ENCODE measurements at places on chromosomes 6 and 20.

DNA sequence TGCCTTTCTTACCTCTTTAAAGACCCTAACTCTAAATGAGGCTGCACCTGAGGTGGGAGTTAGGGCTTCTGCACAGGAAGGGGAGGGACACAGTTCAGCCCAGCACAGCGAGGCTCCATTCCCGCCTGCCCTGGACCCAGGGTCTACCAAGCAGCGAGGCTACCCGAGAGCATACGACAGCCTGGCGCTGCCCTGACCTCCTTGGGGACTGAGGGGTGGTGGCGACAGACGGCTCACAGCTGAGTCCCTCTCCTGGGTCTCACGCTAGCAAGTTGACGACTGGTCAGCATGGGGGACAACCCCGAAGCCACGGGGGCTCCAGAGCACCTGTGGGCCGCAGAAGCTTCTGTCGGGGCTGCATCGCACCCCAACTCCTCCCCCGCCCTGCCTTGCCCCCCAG lies 24.4 kb downstream of the SLC17A9 start:
- no peak for DNase-seq

DNA sequence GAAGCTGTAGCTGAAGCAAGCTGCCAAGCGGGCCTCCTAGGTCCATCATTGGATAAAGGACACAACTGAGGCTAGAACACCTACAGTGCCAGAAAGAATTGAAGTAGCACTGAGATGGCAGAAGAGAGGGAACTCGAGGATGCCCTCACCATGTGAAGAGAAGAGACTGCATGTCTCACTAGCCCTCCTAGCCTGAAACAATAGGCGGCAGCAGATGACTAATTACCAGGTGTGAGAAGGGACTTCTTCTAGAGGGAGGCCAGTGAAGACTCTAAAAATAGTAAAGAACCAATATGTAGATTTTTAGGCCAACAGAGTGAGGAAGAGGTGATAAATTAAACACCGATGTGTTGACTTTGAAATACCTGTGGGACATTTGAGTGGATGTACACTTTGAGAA lies 50.3 kb downstream of the LGSN start:
- no peak for DNase-seq

- no peak for DNase-seq
Observed at GRCh38 chr20:15616626-15617025, 956.6 kb downstream of the KIF16B start.

DNA sequence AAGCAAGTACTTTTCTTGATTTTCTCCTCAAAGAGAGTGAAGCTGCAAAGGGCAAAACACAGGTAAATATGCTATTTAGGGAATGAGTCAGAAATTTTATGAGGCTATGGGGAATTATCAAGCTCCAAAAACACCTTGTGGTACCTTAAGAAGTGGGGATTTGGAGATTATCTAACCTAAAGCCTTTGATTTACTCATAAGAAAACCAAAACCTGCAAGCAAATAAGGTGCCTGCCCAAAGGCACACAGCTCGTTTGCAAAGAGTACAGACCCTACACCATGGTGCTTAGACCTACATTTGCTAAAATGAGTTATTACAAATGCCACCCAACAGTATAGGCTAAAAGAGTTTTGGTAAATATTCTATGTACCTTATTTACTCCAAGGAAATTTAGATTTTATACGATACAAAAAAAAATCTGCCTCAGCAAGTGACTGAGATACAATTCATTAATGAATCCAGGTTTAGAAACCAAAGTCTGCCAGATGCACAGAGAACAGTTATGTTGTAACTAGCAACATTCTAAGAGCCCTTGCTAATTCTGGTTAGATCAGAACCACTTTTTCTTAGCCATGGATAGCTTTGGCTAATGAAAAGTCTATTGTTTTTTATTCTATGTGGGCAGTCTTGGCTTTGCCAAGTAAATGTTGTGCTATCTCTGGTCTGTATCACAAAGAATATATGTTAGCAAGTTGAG lies 101.5 kb downstream of the KHDC1L start:
- no peak for DNase-seq

DNA sequence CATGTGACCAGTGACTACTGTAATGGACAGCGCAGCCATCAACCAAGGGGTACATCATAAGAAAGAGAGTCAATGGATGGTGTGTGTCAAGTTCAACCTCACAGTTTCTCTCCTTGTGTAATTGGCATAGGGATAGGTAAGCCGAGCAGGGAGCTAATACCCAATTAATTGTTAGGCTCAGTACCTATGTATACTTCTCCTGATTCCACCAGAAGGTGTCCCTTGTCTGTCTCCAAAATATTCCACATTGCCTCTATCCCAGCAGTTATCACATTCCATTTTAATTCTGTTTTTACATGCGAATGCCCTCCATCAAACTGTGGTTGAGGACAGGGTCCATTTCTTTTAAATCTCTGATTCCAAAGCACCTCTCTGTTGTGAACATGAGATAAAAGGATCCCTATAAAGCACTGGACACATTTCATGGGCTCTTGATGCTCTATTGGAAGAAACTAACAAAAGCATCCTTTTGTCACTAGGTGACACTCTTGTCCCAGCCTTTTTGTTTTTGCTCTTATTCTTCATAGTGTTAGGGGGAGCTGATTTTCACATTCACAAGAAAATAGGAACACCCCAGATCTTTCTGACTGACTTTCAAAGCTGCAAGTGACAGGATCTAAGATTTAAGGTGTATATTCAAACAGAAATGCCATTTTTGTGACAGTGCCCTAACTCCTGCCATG lies 38.9 kb downstream of the FBXO9 start:
- no peak for DNase-seq

- no peak for DNase-seq
Observed at GRCh38 chr20:14489544-14489943, 152.1 kb upstream of the FLRT3 start.

DNA sequence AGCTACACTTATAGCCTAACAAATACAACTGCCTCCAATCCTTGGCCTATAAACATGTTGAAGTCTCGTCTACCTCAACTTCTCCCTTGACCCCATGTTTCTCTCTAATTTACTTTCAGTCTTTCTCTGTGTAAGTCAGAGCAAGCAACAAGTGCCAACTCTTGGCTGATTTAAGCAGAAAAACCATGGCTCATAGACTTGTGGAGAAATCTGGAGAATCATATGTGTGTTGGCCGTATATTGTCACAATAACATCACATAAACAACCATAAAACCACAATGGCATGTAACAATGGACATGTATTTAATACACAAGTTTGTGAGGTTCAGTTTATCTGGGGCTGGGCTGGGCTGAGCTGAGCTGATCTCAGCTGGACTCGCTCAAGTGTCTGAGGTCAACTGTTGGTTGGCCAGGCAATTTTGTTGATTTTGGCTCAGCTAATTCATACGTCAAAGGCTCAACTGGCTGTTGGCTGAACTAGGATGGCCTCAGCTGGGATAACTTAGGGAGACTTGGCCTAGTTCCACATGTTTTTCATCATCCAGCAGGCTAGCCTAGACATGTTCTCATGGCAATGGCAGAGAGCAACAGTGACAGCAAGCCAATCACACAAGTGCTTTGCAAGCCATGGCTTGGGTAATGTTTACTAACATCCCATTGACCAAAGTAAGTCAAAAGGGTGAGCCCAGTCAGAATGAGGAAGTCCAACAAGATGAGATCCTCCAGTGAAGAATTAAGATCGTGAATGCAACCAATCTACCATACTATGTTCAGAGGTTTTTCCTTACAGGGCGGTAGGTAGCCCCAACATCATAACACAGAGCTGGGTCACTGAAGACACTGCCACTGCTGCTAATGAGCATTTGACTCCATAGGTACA lies 12.9 kb upstream of the TBC1D22B start:
- DNase-seq = no peak

DNA sequence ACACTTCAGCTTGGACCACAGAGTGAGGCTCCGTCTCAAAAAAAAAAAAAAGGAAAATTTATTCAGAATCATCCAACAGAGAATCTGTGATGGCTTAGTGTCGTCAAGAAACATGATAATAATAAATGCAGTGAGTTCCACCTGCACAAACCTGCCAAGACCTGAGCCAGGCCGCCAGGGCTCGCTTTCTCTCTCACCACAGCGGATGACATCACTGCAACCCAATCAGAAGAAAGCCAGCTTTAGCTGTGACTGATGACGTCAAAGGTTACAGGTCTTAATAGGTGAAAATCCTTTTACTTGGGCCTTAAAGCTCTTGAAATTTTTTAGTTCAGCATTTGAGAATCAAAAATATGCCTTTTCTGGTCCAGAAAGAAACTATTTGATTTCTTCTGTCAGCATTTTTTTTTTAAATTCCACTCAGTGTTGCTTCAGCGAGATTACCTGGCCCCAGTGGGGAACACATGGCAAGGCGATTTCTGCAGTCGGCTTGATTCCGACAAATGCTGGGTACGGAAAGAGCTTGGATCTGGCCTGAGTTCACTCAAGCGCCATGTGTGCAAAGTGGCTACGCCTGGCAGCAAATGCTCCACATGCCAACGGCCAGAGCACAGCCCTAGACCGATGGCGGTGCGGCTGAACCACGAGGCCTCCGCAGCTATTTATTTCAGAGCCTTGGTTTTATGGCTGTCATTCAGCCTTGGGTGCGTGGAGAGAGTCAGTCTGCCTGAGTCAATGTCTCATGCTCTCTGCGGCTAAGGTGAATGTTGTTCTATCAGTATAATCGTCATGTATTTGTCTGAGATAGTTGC lies 105.7 kb upstream of the QKI start:
- DNase-seq = no peak

GRCh38 chr6:56445818-56446217 lies 196.9 kb downstream of the DST start:
- no peak for DNase-seq

- no peak for DNase-seq
Observed at GRCh38 chr6:164035900-164036485, 621.5 kb downstream of the QKI start.

DNA sequence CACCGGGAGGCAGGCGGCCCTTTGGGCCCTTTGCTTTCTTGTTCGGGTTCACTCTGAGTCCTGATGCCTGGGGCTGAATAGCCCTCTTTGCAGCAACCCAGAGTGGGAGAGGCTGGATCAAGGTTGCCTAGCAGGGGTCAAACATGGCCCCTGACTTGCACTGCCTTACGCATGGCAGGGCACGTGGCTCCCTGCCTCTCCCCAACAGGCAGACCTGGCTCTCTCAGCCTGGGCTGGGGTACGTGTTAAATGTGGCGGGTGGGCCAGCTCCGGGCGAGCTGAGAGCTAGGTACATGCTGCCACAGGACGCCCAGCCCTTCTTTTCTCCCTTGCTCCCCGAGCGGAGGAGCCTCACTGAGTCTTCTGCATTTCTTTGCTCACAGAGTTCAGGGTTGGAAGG lies 7.3 kb downstream of the C6orf132 start:
- DNase-seq = no peak

GRCh38 chr6:83055366-83055964 lies 10.2 kb downstream of the UBE3D start:
- peak; percentile 34 for DNase-seq

DNA sequence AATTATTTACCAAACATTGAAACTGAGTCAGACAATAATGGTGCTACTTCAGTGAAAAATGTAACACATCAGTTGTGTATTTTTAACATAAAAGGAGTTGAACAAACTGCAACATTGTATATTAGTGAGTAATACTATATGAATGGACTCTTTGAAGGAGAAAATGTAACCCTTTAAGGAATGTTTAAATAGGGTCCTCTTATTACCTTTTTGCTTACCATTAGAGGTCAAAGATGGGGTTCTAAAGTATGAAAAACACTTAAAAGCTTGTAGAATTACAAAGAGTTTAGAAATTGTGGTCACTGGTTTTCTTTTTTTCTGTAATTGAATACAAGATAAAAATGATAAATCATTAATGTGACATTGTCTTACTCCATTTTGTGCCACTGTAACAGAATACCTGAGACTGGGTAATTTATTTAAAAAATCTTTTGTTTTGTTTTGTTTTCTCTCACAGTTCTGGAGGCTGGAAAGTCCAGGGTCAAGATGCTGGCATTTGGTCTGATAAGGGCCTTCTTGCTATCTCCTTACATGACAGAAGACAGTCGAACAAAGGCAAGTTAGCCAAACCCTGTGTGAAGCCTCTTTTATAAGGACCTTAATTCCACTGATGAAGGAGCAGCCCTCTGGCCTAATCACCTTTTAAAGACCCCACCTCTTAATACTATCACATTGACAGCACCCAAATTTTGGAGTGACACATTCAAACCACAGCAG lies 43.2 kb downstream of the SESN1 start:
- no peak for DNase-seq

- no peak for DNase-seq
Observed at GRCh38 chr6:89828988-89829471, 650 bp upstream of the CASP8AP2 start.

DNA sequence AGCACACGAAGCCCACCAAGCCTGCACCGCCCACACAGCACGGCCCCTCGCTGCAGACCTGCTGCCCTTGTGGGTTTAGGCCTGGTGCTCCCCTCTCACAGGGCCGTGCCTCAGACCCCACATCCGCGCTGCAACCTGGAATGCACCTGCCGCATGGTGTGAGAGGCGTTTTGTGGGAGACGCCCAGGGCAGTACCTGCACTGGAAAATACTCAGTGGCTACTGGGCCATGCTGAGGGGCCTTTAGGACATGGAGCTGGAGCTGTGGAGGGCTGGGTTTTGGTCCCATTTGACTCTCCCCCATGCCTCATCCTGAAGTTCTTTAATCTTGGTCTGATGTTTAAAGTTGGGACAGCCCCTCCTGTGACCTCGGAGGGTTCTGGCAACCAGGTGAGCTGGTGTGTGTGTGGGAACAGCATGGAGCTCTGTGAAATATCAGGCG lies 116.3 kb downstream of the ERMARD start:
- DNase-seq = no peak

GRCh38 chr6:52834481-52834880 lies 6.1 kb downstream of the GSTA5 start:
- DNase-seq = no peak

GRCh38 chr6:90471263-90471662 lies 115.6 kb downstream of the MAP3K7 start:
- no peak for DNase-seq

DNA sequence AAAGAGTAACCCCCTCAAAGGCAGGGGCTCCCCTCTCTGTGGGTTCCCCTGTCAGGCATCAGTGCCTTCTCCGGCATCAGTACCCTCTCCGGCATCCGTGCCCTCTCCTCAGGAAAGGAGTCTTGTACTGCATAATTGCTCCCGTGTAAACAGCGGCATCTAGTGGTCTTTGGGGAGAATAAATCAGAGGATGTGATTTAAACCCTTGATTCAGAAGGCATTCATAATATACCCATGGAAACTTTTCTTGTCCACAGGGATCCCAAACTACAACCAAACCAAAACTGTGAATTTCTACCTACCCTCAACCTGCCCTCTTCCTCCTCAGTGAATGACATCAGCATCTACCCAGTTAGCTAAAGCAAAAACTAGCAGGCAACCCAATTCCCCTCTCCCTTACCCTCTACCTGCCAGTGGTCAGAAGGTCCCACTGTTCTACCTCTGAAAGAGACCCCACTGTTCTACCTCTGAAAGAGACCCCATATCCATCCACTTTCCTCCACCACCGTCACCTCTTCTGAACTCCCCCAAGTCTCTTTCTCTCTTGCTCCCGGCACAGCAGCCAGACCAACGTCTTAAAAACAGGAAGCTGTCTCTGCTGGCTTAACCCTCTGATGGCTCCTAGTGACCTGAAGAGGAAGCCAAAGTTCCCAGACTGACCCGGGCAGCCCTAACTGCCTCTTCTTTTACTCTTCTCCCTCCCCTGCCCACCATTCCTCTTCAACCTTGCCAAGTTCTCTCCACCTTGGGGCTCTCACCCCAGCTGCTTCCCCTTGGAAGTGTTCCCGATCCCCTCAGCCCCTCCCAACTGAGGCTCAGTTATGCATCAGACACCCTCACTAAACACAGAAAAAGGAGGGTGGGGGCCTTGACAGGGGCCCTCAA lies 27.2 kb downstream of the UBE2V1 start:
- DNase-seq = peak; percentile 24

- no peak for DNase-seq
Observed at GRCh38 chr20:43761386-43762340, 34.9 kb upstream of the GTSF1L start.
